Ascending aorta (tissue), 2 donors: ENCODE measurements at places on chromosomes 4 and X.

DNA sequence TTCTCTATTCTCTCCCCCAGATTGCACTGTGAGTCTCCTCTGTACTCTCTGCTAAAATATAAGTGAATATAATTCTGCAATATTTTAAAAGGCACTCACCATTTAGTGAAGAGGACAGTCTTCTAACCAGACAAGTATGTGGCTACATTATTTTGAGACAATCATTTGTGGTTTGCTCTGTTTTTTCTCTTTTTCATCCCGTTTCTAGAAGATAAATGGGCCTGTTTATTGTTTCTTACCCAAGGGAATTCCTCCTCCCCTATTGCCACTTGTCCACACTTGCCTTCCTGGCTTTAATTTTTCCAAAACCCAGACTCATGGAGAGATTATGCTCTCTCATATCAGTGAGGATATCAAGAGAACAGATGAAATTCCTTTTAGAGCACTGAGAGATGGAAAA, 18.6 kb upstream of the IL13RA2 start:
- DNase-seq, result no peak

DNA sequence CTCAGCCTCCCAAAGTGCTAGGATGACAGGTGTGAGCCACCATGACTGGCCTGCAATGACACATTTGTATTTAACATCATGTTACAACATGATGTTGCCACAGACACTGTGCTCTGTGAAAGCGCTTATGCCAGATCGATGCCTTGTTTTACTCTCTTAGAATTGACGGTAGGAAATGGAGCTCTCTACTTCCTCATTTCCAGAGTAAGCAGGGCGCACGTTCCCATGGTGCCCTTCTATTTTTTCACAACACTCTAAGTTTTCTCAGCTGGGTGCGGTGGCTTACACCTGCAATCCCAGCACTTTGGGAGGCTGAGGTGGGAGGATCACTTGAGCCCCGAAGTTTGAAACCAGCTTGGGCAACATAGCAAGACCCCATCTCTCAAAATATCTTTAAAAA, 60.7 kb upstream of the DHRSX start:
- no peak for DNase-seq

GRCh38 chrX:25013632-25014365, 2.0 kb downstream of the ARX start:
- DNase-seq, result no peak

GRCh38 chr4:148962539-148963290, 520.5 kb upstream of the NR3C2 start:
- no peak for DNase-seq

- no peak for DNase-seq
These were observed 15.0 kb upstream of the UBE2D3 start for GRCh38 chr4:102842367-102842766.
